Kidney (tissue), 22 donors: ENCODE measurements at places on chromosomes 1 and 21. TPM values are rescaled to one million over a fixed set of nuclear protein-coding genes. Genes with fewer than 3 reads are reported as not detected.

Gene SLC39A1
- polyA plus RNA-seq: 106 TPM

Gene DISC1
- 0.80 TPM for polyA plus RNA-seq

- no peaks in the 10 kb centered on the region for H3K4me1 ChIP-seq
- H3K27ac ChIP-seq: no peak overlapping the region
- H3K36me3 ChIP-seq: no peaks in the 10 kb centered on the region
- H3K4me3 ChIP-seq: no peak overlapping the region
Measured at GRCh38 chr1:173257805-173258204, 50.7 kb upstream of the TNFSF4 start.

- no peak overlapping the region for H3K27ac ChIP-seq
- peaks cover 19% of the 10 kb centered on the region for H3K36me3 ChIP-seq
- no peaks in the 10 kb centered on the region for H3K27me3 ChIP-seq
- peak; percentile 24 for DNase-seq
- H3K4me1 ChIP-seq: peaks cover 12% of the 10 kb centered on the region
- H3K4me3 ChIP-seq: no peak overlapping the region
Measured at GRCh38 chr1:6523566-6523965, 30.7 kb downstream of the NOL9 start.

- no peak for DNase-seq
- no peak overlapping the region for H3K27ac ChIP-seq
- H3K27me3 ChIP-seq: no peaks in the 10 kb centered on the region
- H3K4me1 ChIP-seq: peaks cover 4% of the 10 kb centered on the region
- no peaks in the 10 kb centered on the region for H3K36me3 ChIP-seq
- H3K4me3 ChIP-seq: no peak overlapping the region
Measured at GRCh38 chr1:230132758-230133157, 65.7 kb downstream of the GALNT2 start.

DNA sequence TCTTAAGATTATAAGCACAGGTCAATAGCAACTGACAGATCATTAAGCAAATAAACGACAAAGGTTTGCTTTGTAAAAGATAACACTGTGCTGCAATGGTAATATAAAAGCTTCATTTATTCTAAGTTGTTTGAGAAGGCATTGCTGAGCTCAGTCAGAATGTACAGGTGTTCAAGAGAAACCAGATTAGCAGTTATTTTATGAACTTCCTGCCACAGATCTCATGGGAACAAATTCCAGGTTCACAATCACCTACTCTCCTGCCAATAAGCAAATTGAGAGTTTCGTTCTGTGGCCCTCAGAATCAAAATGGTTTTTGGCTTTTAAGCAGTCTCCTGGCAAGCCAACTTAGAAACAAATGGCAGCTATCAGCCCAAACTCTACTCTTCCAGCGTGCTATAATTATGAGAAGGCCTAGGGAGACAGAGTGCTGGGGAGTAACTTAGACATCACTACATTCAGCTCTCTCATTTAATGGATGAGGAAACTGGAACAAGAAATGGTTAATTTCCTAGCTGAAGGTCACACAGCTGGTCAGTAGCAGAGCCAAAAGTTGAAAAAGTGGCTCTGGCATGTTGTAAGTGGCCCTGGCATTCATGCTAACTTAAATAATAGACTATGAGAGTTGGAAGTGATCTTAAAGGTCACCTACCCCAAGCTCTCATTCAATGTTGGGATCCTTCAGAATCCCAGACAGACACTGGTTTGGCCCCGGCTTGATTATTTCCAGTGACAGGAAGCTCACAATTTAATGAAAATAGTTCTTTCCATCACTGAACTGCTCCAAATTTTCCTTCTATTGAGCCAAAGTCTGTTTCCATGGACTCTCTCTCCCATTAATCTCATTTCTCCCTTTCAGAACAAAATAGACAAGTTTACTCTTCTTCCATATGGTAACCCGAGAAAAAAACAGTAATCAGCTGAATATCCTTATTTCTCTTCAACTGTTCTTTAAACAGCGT is 82.6 kb upstream of the EDEM3 start:
- no peaks in the 10 kb centered on the region for H3K4me1 ChIP-seq
- no peak for DNase-seq
- H3K27ac ChIP-seq: no peak overlapping the region
- no peak overlapping the region for H3K4me3 ChIP-seq
- H3K27me3 ChIP-seq: no peaks in the 10 kb centered on the region
- no peaks in the 10 kb centered on the region for H3K36me3 ChIP-seq
